ENCODE measurements at places on chromosomes 12 and 14.

DNA sequence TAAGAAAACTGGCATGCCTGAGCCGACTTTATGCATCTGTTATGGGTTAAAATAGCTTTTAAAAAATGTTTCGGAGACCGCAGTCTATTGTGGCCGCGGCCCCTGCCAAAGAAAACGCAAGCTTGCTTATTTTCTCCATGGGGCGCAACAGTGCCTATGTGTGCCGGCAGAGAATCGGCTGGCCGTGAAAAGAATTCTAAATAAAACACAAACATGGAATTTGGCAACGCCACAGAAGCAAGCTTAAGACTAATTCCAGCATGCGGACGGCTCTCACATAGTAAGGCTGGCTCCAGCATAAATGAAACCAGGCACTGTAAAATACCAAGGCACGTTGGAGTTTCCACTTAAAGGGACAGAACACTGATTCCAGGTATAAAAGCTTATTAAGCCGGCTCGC lies 56.7 kb downstream of the BCL11B start:
- DNase-seq = peak; percentile 90

GRCh38 chr14:73394317-73394716 lies 64.0 kb downstream of the NUMB start:
- DNase-seq = no peak

GRCh38 chr12:85621041-85621440 lies 215.2 kb downstream of the RASSF9 start:
- DNase-seq = peak; percentile 4

DNA sequence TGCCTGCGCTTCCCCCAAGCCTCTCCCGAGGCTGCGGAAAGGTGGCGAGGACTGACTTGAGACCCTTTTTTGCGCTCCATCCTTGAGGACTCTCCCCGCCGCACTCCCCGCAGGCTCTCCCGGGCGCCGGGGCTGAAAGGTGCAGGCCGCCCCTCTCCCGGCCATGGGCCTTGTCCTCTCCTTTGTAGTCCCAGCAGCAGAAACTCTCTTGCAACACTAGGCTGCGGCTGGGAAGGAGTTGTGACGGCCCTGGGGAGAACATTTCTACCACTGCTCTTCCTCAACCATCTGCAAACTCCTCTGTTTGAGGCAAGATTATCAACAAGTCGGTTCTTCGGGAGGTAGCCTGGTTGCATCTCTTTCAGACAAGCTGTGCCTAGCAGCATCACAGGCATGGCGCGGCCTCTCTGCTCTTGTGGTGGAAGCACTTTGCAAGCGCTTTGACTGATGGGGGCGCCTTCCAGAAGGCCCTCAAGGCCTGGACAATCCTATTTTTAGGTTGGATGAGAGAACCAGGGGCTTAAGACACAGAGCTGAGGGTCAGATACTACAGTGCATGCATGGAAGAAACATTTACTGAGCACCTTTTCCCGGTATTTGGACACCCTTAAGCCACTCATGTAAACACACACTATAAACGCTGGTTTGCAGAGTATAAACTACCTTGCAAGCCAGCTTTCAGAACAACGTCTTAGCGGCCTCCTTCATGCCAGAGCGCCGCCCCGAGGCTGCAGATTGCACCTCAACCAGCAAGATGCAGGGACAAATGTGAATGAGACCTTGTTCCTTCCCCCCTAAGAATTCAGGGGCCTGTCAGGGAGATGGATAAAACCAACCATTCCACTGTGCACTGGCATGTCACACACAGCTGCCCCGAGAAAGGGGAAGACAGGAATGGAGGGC lies 1.2 kb upstream of the PRIMA1 start:
- peak; percentile 38 for DNase-seq

DNA sequence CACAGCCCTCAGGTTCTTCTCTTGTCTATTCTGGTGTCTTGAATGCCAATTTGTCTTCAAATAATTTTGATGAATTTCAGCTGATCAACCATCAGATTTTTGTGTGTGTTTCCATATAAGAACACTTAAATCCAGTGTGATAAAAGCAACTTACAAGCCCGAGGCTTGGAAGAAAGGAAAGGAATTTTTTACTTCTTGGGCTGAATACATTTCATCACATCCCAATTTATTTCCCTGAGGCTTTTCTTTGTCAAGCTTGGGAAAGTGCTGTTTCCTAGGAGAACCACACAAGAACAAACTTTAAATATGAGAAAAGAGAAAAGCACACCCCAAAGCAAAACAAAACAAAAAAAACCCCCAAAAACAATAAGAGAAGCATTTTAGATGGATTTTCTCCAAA lies 26.6 kb downstream of the GPRC5D start:
- no peak for DNase-seq
